Gastroesophageal sphincter (tissue), 4 donors: ENCODE measurements at places on chromosomes 3 and 15. TPM values are rescaled to one million over a fixed set of nuclear protein-coding genes. Genes with fewer than 3 reads are reported as not detected.

GRCh38 chr3:194824100-194824499, 138.4 kb downstream of the FAM43A start:
- no peak for ATAC-seq

GRCh38 chr3:12380461-12380860, 91.6 kb downstream of the PPARG start:
- no peak for ATAC-seq

DNA sequence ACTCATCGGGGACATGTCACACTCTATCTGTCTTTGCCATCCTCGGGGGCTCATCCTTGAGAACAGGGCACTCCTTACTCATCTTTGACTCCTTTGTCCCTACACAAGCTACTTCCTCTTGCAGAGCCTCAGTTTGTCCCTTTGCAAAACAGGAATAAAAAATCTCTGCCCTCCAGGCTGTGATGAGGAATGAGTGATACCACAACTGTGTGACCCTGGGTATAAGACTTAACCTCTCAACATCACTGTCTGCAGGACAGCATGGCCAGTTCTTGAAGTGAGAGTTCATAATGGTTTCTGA, 48.5 kb downstream of the IQSEC1 start:
- no peak for ATAC-seq

DNA sequence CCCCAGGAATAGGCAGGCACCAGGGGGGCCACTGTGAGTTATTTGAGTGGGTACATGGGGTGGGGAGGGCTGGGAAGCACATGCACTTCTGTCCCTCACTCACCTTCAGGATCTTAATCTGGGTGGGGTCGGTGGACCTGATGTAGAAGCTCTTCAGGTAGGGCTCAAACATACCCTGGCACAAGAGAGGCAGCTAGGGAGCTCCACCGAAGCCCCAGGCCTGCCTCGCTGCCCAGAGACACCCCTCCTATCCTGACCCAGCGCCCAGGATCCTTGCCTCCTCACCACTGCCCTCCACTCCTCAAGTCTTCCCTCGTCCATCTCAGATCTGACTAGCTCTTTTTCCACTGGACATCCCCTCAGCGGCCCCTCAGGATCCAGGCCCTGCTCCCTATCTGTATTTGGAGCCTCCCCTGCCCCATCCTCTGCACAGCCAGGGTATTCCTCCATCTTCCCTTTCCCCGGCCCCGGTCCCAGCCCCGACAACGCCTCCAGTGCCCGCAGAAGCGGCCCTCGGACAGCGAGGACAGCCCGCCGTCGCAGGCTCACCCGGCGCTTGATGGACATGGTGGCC, 30.0 kb downstream of the AP3B2 start:
- no peak for ATAC-seq

SERINC4 gene
- total RNA-seq = 0.39 TPM

DNA sequence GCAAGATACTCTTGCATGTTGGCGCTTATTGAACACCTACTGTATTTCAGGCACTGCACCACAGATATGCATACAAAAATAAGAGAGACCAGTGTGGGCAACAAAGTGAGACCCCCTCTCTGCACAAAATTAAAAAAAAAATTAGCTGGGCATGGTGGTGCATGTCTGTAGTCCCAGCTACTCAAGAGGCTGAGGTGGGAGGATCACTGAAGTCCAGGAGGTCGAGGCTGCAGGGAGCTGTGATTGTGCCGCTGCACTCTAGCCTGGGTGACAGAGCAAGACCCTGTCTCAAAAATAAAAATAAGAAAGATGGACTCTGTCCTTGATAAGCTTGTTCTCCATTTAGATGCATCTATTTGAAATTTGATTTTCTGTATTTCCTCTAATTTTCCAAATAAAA, 20.8 kb downstream of the FEM1B start:
- ATAC-seq = no peak

DNA sequence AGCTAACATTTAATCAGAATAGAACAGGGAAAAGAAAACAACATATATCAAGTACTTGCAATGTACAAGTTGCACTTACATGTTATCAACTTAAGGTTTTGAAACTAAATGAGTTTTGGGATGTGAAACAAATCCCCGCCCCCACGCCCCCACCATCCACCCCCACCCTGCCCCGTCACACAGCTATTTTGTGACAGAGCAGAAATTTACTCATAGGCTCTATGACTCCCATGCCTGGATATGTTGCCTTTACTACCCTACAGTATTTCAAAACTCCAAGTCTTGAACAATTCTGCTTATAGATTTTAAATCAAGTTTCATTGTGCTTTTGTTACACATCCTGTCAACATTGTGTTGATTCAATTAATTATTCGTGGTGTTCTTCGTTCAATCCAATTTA, 18.1 kb upstream of the IL1RAP start:
- ATAC-seq = no peak

RLBP1 gene
- total RNA-seq = not detected

- peak; percentile 95 for ATAC-seq
Observed at GRCh38 chr3:49171119-49171774, at the start of gene KLHDC8B. Gene KLHDC8B, plus strand, starts transcription at chr3:49171598. Its CDS starts 1,172 bp downstream, at chr3:49172770.

DNA sequence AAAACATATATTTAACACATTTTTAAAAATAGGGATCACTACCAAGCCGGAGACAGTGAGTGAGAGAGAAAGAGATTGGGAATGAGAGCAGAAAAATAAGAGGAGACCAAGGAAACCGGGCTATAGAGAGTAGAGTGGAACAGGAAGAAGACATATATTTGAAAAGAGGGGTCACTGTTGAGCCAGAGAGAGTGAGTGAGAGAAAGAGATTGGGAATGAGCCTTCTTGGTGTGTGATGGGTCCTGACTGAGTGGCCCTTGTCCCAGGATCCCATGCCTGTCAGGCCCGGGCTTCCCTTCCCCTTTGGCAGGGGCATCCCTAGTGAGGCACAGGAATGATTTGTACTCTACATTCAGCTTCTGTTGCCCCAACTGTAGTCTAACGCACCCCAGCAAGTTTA, 646.6 kb downstream of the NTRK3 start:
- ATAC-seq = no peak

UBAP1L gene
- 3.0 TPM for total RNA-seq

ATG7 gene
- 37.6 TPM for total RNA-seq

CCDC39 gene
- total RNA-seq = not detected

DNA sequence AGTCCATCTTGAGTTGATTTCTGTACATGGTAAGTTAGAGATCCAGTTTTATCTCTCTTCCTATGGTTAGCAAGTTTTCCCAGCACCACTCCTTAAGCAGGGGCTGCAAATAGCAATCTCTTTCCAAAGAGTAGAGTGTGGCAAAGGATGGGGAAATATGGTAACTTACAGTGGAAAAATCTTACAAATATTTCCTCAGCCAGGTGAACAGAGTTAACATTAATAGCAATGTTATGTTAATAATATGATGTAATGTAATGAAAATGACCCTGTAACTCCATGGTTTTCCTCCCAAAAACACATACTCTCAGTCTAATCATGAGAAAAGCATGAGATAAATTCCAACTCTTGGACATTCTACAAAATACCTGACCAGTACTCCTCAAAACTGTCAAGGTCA, 30.4 kb downstream of the FSIP1 start:
- no peak for ATAC-seq

GRCh38 chr15:80846031-80846815, 67.1 kb downstream of the CEMIP start:
- no peak for ATAC-seq

DNA sequence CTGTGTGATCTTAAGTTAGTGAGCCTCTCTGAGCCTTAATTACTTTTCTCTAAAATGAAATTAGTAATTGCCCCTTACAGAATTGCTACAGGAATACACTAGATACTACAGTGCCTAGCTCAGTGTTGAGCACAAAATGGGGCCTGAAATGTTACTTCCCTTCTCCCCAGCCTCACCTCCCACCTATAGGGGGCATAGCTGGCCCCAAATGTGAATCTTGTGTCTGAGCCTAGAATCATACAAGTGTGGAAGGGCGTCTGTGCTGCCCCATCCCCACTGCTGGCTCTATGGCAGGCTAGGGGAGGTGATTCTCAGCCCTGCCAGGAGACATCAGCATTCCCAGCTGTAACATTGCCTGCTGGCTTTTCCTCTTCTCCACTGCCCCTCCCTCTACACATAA, 42.7 kb downstream of the IFT122 start:
- ATAC-seq = no peak

DNA sequence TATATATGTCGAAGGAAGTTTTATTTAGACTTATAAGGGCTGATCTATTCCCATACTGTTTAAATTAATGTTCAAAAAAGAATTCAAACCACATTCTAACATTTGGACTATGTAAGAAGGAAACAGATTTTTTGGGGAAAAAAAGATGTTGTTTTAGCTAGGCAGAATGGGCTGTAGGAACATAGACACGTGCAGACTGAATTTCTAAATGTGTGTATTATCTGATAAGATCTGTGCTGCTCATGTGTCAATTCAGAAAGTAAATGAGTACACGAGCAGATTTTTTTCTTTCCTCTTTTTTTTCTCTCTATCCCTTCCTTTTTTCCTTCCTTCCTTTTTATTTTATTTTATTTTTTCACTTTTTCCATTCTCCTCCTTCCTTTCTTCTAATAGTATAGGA, 259.5 kb upstream of the KCNH8 start:
- ATAC-seq = no peak

- peak; percentile 29 for ATAC-seq
Observed at GRCh38 chr15:32718821-32719716, 1.3 kb downstream of the GREM1 start.
